HCT116 (cell line): ENCODE measurements at places on chromosomes 4 and X. TPM values are rescaled to one million over a fixed set of nuclear protein-coding genes. Genes with fewer than 3 reads are reported as not detected.

The NALF2 gene
- total RNA-seq, result 8.7 TPM

The MMRN1 gene
- total RNA-seq, result 0.12 TPM

The SERTM2 gene
- total RNA-seq, result not detected

The DMP1 gene
- not detected for total RNA-seq

The HSFX2 gene
- total RNA-seq, result not detected

- no peak for DNase-seq
- H3K27ac ChIP-seq, result no peak overlapping the region
- no peaks in the 10 kb centered on the region for H3K27me3 ChIP-seq
- no peak overlapping the region for H3K4me3 ChIP-seq
- H3K36me3 ChIP-seq, result no peaks in the 10 kb centered on the region; the same call in 1 of the 2 replicates
- peaks cover 10% of the 10 kb centered on the region; the same call in 1 of the 2 replicates for H3K4me1 ChIP-seq
These were observed 2.5 kb upstream of the DDX60 start for GRCh38 chr4:168321006-168321405.

GRCh38 chrX:46574774-46575381, 1.3 kb downstream of the CHST7 start:
- DNase-seq, result no peak
- H3K4me3 ChIP-seq, result no peak overlapping the region
- H3K36me3 ChIP-seq, result no peaks in the 10 kb centered on the region
- H3K4me1 ChIP-seq, result peaks cover 40% of the 10 kb centered on the region

- H3K36me3 ChIP-seq, result no peaks in the 10 kb centered on the region
- no peaks in the 10 kb centered on the region for H3K4me1 ChIP-seq
- no peak for DNase-seq
- no peak overlapping the region for H3K27ac ChIP-seq
These were observed 234.7 kb downstream of the OR13H1 start for GRCh38 chrX:131778269-131779218.

- no peaks in the 10 kb centered on the region for H3K4me1 ChIP-seq
- no peak overlapping the region for H3K4me3 ChIP-seq
- H3K36me3 ChIP-seq, result no peaks in the 10 kb centered on the region
- DNase-seq, result no peak
- H3K27me3 ChIP-seq, result no peaks in the 10 kb centered on the region
These were observed 39.6 kb downstream of the SCD5 start for GRCh38 chr4:82758701-82759685.

DNA sequence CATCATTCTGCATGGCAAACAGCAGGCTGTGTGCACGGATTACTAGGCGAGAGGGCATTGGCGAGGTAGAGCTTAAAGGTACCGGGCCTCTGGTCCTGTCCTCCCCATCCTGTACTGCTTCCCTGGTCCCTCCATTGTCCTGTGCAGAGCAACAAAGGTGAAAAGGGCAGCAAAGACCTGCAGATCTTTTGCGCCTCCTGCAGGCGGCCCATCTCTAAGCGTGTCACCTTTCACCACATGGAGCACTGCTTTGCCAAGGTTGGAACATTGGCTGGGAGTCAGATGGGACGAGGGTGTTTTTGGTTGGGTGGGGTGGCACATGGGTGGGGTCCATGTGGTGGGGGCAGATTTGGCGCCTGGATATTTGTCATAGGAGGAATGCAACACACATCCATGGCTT, 64.7 kb upstream of the UXT start:
- no peaks in the 10 kb centered on the region for H3K27me3 ChIP-seq
- H3K36me3 ChIP-seq, result no peaks in the 10 kb centered on the region
- DNase-seq, result no peak
- no peak overlapping the region for H3K27ac ChIP-seq
- H3K4me1 ChIP-seq, result no peaks in the 10 kb centered on the region

DNA sequence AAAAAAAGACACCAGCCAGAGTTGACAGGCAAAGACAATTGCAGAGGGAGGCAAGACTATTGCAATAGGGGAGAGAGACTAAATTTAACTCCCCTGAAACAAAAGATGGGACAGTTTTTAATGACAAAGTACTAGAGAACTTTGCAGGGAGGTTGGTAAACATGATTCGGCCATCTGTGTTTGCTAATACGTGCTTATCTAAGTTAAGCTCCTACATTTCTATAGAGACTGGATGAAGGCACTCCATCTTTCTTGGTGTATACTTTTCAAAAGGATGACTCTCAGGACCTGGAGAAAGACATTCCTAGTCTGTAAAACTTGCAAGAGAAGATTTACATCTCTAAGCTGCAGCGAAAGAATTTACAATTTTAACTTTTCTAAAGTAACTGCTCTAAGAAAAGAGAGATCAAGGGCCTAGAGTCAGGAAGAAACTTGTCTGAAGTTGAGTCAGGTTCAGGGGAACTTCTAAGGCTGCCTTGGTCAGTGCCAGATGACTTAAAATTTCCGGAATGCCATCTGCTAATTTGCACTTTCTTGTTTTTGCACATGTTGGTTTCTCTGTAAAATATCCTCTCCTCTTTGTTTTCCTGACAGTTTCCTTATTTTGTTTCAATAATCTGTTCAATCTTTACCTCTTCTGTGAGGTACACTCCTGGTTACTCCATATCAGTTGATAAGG, 10.6 kb downstream of the ADAM29 start:
- no peaks in the 10 kb centered on the region for H3K36me3 ChIP-seq
- no peak overlapping the region for H3K4me3 ChIP-seq
- H3K27me3 ChIP-seq, result no peaks in the 10 kb centered on the region

GRCh38 chr4:185839194-185839712, 27.3 kb upstream of the SORBS2 start:
- H3K36me3 ChIP-seq, result no peaks in the 10 kb centered on the region
- peak; percentile 54 for DNase-seq
- H3K4me1 ChIP-seq, result peaks cover 8% of the 10 kb centered on the region
- H3K27ac ChIP-seq, result no peak overlapping the region
- no peaks in the 10 kb centered on the region for H3K27me3 ChIP-seq

- DNase-seq, result no peak
- H3K4me1 ChIP-seq, result no peaks in the 10 kb centered on the region
- H3K36me3 ChIP-seq, result no peaks in the 10 kb centered on the region
- H3K4me3 ChIP-seq, result no peak overlapping the region
- no peak overlapping the region for H3K27ac ChIP-seq
These were observed 584.2 kb downstream of the SPRY1 start for GRCh38 chr4:123980736-123981300.
